Right renal pelvis (tissue), 4 donors: ENCODE measurements at places on chromosomes 1 and 21.

DNA sequence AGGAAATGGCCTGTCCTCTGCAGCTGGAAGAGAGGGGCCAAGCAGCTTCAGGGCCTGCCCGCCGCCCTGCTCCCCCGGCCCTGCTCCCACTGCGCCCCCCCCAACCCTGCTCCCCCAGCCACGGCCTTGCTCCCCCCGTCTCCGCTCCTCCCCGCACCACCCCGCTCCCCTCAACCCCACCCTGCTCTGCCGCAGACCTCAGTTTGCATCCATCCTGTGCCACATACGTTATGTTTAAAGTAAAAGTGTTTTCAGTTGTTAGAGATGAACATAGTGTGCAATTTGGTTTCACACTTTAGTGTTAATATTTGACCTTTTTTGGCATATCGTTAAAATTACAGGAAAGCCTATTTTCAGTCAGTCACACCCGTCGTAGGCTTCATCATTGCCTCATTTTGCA, 34.1 kb upstream of the DIP2A start:
- DNase-seq = no peak

DNA sequence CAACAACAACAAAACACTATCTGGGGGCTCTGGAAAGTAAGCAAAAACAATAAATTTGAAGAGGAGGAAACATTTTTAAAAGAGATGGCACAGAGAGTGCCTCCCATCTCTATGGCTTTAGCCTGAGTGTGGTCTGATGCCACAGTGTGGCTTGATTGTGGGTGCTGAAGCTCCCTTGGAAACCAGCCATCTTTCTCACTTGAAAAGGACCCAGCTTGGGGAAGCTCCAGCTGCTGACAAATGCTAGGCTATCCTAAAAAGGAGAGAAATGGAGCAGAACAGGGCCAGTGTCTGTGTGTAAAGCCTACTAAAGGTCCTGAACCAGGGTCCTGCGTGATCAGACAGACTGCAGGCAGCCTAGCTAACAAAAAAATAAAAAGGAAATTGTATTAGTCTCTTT, 642.0 kb upstream of the PTBP2 start:
- no peak for DNase-seq

DNA sequence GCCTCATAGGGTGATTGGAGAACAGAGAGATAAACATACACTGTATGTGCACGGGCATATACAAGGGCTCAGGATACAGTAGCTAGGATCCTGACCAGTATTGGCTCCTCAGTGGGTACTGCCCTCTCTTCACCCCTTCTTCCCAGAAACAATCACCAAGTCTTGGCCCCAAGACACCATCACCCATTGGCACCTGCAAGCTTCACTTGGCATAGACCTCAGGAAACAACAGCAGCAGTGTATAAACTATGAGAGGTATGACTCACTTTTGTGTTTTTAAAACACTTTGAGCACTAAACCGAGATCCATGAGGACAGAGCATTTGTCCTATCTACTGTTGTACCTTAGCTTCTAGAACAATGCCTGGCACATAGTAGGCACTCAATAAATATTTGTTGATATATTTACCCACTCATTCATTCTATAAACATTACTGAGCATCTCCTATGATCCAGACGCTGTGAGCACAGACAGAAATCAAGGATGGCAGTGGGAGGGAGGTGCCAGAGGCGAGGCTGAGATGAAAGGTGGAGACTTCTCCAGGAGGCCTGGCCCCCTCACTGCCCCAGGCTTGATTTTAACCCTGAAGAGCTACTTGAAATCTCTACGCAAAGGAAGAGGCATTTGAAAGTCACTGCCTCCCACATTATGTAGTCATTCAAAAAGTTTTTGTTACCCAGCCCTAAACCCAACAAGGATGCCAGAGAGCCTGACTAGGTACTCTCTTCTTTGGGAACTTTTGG, 95.2 kb downstream of the CAMK2N1 start:
- no peak for DNase-seq

DNA sequence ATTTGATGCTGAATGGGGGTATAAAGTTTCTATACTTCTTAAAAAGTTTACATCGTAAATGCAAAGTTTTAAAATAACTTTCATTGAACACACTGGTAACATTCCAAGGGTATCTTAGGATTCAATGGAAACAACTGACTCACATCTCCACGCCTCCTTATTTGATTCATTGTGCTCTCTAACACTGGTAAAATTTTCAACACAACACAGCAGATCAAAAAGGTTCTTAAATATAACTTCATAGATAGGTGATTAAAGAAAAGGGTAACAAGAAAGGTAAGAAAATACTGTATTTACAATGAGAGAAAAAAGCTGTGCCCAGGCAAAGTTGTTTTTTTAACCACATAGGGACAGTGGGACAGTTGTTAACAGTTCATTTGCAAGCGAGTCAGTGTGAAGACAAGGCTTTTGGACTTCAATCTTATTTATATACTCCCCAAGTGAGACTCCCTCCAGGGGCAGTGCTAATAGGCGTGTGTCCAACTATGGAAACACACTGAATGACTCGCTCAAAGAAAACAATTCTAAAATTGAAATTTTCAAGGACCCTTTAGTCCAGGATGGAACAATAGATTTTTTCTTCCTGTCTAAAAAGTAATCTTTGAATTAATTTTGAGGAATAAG, 140.5 kb downstream of the TIAM1 start:
- no peak for DNase-seq

DNA sequence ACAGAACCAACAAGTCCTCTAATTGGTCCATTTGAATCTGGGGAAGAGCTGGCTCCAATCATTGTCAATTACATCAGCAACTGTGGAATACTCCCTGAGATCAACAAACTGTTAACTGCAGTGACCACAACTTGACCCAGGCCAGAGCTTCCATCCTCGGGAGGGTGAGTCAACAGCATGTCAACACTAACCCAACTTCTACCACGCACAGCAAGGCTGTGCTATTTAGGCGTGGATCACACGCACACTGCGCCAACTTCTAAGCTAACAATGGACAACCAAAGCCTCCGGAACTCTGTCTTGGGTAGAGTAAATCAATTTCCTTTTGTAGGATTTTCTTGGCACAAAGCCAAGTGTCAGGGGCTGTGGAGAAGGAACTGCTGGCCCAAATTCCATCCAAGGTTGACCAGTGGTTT, 30.4 kb downstream of the APP start:
- DNase-seq = no peak

DNA sequence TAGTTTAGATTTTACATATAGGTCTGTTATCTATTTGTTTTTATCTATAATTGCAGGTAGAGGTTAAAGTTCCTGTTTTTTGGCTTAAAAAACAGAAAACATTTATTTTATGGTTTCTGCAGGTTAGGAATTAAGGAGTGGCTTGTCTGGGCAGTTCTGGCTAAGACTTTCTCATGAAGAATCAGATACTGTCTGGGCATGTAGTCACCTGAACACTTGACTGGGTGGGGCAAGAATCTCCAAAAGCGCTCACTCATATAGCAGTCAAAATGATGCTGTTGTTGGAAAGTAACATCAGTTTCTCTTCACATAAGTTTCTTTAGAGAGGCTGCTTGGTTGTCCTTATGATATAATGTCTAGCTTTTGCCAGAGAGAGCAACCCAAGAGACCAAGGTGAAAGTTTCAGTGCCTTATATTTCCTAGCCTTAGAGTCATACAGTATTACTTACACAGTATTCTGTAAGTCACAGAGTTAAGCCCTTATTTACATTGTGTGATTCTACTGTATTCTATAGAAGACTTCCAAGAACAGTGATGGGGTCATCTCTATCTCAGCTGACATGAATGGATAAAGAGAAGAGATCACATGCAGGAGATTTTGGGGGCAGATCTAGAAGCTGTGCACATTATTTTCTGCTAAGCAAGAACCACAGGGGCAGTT, 125.4 kb upstream of the GPR52 start:
- no peak for DNase-seq

DNA sequence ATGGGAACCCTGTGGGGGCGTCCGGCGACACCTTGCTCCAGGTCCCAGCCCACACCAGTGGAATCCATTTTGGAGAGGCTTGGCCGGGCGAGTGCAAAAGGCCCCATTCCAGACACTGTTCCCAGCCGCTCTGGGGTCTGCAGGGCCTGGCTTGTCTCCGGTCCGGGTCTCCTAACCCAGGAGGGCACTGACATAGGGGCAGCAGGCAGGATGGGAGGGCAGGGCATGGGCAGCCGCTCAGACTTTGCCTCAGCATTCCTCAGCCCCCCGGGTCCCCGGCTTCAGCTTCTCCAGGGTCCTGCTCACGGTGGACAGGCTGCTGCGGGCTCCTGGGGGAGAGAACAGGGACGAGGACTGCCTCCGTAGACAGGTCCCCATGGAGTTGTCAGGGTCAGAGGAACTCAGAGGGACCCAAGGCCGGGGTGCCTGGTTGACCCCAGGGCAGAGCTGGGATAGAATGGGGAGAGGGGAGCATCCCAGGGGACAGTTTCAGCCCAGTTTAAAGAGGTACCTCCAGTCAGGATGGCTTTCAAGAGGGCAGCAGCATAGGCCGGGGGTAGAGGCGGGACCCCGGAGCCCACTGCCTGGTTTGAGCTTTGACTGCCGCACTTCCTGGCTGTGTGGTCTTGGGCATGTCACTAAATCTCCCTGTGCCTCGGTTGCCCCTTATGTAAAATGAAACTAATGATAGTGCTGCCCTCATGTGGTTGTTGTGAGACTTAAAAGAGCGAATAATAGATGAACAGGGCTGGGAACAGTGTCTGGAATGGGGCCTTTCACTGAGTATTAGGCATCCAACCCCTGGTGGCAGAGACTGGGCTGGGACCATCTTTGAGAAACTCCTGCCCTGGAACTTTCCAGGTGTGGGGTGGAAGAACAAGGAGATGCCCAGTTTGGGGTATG, 3.7 kb downstream of the KNCN start:
- DNase-seq = no peak

- DNase-seq = no peak
Observed at GRCh38 chr1:103108376-103109150, at the start of gene COL11A1. Gene COL11A1, minus strand, starts transcription at chr1:103108522. Its CDS starts 344 bp downstream, at chr1:103108178.

GRCh38 chr1:152053375-152053774, 16.6 kb upstream of the S100A11 start:
- DNase-seq = no peak
